ENCODE measurements at places on chromosomes 4 and X.

GRCh38 chrX:154058214-154058997 lies 38.7 kb upstream of the IRAK1 start:
- DNase-seq: no peak

DNA sequence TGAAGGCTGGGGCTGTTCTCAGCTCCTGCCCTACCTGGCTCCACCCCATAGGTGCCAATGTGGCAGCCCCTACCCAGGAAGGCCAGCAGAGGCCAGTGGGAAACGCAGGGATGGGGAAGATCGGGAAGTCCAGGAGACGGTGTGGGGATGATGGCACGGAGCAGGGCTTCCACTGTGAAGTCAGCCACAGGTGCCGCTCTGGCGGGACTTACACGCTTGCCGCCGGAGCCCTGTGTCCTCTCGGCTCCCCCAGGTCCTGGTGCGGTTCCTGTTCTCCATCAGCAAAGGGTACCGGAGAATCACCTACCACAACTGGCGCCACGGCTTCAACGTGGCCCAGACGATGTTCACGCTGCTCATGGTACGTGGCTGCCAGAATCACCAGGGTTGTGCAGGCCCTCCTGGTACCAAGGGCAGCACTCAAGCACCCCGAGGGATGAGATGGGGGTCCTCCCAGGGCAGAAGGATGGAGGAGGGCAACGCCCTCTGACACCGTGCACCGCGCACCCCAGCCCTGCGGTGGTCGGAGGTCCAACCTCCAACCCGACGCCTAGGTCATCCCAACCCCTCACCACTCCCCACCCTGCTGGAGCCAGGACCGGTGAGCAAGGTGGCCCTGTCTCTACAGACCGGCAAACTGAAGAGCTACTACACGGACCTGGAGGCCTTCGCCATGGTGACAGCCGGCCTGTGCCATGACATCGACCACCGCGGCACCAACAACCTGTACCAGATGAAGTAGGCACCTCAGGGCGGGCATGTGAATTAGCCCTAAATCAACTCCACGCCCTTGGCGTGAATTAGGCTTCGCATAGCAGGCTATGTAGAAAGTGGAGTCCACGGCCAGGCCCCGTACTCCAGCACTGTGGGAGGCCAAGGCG lies 12.0 kb downstream of the ATP5ME start:
- no peak for DNase-seq

- DNase-seq: no peak
Observed at GRCh38 chr4:138650929-138651448, 364.6 kb upstream of the NOCT start.

- no peak for DNase-seq
Observed at GRCh38 chr4:146283758-146284651, 69.7 kb downstream of the REELD1 start.

DNA sequence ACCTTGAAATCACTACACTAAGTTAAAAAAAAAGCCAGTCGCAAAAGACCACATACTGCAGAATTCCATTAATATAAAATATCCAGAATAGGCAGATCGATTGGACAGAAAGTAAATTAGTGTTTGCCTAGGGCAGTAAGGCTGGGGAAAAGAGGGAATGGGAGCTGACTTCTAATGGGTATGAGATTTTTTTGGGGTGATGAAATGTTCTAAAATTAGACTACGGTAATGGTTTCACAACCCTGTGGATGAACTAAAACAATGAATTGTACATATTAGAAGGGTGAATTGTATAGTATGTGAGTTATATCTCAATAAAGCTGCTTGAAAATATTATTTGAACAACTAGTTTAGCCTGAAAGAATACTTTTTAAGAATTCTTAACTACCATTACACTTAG lies 6.7 kb upstream of the GPRIN3 start:
- no peak for DNase-seq

- no peak for DNase-seq
Observed at GRCh38 chr4:39337841-39338240, 28.3 kb downstream of the RFC1 start.

GRCh38 chrX:38052096-38052495 lies 45.7 kb downstream of the SYTL5 start:
- no peak for DNase-seq

Data from stimulated activated CD4-positive, alpha-beta T cell treated with anti-CD3 and anti-CD28 coated beads, TNF-alpha, amount 100 ng/mL, for 24 hours (primary cell).